ENCODE measurements at places on chromosomes 7 and 10.

GRCh38 chr7:6934981-6935380 is 108.9 kb upstream of the CCZ1B start:
- no peak for DNase-seq
- no peak overlapping the region for H3K27ac ChIP-seq
- H3K4me3 ChIP-seq, result no peak overlapping the region
- no peaks in the 10 kb centered on the region for H3K36me3 ChIP-seq
- no peaks in the 10 kb centered on the region for H3K4me1 ChIP-seq
- H3K27me3 ChIP-seq, result no peaks in the 10 kb centered on the region

DNA sequence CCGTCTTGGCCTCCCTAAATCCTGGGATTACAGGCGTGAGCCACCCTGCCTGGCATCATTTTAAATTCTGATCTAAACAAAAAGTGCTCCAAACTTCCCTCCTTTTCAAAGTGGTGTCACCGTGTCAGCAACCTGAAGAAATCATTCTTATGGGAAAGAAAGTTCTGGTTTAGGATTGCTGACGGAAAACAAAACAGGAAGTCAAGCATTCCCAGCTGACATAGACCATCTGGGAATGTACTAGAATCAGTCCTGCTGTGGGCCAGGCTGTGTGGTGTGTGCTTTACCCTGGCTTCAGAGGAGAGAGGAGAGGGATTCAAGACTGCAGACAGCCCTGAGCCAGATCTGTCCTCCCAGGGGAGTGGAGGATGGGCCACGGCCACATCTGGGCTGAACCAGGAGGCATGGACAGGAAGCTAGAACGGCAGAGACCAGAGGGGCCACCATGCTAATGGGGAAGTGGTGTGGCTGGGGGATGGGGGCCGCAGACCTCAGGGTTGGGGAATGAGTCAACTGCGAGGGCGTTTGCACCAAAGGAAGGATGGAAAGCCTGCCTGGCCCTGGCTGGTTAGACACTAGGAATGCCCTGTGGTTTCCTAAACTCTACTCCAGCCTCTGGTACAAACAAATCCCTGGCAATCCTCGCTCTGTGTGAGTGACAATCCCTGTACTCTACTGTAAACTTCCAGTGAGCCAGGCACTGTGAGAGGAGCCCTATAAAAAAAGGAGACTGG is 16.7 kb upstream of the CLIP2 start:
- no peak overlapping the region for H3K27ac ChIP-seq
- peaks cover 15% of the 10 kb centered on the region for H3K4me1 ChIP-seq
- no peak overlapping the region for H3K4me3 ChIP-seq
- no peak for DNase-seq

DNA sequence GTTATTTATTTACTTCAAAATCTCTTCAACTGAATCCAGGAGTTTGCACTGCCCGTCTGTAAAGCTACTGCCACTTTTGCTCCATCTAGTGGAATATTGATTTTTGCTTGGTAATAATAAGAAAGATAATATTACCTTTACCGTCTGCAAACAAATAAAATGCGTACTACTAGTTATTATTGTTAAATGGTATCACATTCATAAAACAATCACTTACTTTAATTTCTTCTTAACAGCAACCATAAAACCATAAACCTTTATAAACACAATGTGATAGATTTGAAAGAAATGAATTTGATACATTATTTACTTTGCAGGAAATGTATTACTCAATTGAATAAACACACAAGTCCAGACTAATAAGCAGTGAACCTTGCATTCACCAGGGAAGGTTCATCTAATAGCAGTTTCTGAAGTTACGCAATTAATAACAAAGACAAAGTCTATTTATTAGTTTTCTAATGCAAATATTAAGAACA is 6.4 kb downstream of the AGMO start:
- H3K27ac ChIP-seq, result no peak overlapping the region
- H3K4me3 ChIP-seq, result no peak overlapping the region
- no peak for DNase-seq
- no peaks in the 10 kb centered on the region for H3K4me1 ChIP-seq
- H3K27me3 ChIP-seq, result no peaks in the 10 kb centered on the region

DNA sequence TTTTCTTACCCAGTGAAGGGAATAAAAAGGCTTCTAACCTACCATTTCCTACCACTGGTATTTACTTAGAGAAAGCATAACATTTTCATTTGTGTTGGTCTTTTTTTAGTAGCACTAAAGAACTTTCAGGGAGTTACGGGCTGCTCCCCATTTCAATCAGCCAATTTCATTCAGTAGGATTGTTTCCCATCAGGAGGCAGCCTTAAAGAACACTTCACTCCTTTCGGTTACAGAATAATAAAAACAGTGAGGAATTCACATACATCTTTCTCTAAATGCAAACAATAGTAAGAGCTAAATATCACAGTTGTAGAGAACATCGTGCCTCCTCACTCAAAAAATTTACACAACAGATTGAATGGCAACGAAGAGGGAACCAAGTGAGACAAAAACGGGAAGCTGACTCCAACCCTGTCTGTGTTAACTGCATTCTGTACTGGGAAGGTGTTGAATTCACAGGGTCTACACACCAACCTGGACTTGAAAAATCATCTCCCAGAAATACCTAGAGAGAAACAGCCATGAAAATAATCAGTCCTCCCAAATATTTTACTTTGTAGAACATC is 55.5 kb upstream of the ABLIM1 start:
- H3K27ac ChIP-seq, result no peak overlapping the region
- H3K27me3 ChIP-seq, result no peaks in the 10 kb centered on the region
- H3K4me1 ChIP-seq, result peaks cover 16% of the 10 kb centered on the region
- DNase-seq, result no peak

DNA sequence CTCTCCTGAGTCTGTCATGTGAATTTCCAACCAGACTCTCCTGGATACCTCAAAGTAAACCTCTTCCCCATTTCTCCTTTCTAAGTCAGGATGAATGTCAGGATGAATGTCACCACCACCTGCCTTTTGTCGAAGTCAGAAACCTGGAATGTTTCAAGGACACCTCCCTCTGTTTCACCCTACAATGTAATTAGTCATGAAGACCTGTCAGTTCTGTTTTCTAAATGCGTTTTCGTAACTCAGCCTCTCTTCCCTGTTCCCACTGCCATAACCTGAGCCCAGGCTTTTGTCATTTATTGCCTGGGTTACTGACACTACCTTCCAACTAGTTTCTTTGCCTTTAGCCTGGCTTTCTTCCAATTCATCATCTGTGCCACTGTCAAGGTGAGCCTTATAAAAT is 5.5 kb upstream of the STN1 start:
- no peaks in the 10 kb centered on the region for H3K27me3 ChIP-seq
- H3K4me3 ChIP-seq, result no peak overlapping the region

All from keratinocyte (primary cell).